ENCODE measurements at places on chromosomes 3 and 15.

DNA sequence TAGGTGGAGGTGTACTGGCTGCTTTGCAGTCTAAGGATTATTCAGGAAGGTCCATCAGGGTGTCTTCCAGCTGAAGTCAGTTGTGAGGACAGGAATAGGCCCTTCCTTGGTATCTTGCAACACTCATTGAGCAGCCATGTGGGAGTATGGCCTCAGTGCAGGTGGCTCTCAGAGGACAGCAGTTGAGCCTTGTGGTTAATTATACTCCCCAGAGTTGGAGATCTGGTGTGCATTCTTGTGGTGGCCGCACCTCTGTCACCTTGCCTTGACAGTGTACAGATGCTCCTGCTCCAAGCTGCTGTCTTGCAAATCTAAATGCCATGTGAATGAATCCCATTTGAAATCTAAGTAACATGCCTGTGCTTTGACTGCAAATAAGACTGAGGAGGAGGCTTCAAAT is 339.9 kb upstream of the BCHE start:
- DNase-seq: no peak

DNA sequence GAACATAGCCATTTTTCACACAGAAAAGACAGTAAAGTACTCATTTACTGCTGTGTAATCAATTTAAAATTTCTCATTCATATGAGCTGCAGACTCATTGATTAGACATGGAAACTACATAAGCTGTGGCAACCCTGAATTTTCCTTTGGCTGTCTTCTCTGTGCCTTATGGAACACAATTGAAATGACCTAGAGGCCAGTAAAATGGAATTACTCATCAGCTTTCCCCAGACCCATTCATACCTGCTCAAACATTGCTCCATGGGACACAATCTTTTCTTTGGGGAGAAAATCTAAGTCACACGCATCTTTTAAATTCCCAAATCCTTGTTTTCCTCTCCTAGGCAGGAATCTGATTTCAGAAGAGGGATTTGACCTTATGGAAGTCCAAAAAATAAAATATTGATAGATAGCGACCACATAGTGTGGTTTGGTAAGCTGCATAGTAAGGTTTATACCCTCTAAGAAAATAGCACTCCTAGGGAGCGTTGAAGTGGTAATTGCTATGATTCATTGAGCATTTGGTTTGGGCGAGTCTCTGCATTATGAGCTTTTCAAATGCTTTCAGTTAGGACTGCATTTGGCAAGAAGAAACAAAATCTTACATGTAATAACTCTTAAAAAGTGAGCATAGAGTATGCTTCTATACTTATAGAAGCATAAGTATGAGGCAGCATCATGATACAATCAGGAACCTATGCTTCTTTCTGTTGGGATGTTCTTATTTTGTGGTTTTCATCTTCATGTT is 243.4 kb upstream of the GADL1 start:
- no peak for DNase-seq

- DNase-seq: peak; percentile 9
Measured at GRCh38 chr3:111998636-111999483, at the start of gene TAGLN3. TSS of gene TAGLN3 (plus strand) at chr3:111998922. CDS start at chr3:111999423, 501 bp downstream.

- DNase-seq: no peak
Measured at GRCh38 chr3:19907523-19907922, 26.5 kb downstream of the EFHB start.

- no peak for DNase-seq
Measured at GRCh38 chr15:80787316-80787715, 8.1 kb downstream of the CEMIP start.

GRCh38 chr15:34650177-34650576 is 66.7 kb upstream of the GOLGA8B start:
- peak; percentile 84 for DNase-seq

Data from suppressor macrophage (primary cell).